ENCODE measurements at places on chromosomes 11 and 22.

- no peak for DNase-seq
These were observed 5.1 kb downstream of the DKK3 start for GRCh38 chr11:12003336-12003735.

DNA sequence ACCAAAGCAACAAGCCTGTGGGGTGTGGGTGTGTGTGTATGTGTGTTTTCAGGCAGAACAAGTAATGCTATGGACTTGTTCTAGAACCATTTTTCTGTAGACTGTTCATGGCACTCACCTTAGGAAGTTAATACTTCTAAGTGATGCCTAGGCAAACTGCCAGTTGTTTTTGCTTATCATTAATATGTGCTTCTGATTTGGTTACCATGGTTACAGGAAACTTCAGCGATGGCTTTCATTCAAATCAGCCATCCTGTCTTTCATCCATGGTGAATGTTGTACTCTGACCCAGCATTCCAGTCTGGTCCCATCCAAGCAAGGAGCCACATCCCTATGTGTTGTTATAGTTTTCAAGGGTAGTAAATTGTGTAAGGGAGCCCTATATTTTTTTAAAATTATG is 49.8 kb upstream of the ARHGAP20 start:
- DNase-seq = no peak

GRCh38 chr11:122229078-122229477 is 113.1 kb upstream of the BLID start:
- DNase-seq = no peak

DNA sequence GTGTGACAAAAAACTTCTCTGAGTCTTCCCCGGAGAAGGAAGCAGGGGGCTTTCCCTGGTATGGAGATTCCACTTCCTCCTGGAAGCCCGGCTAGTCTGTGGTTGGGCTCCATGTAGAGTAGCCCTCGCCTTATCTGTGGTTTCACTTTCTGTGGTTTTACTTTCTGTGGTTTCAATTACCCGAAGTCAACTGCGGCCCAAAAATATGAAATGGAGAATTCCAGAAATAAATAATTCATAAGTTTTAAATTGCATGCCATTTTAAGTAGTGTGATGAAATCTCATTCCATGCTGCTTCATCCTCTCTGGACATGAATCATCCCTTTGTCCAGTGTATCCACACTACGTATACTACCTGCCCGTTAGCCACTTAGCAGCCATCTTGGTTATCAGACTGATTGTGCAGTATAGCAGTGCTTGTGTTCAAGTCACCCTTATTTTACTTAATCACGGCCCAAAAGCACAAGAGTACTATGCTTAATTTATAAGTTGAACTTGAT is 275.0 kb upstream of the SESN3 start:
- DNase-seq = no peak

DNA sequence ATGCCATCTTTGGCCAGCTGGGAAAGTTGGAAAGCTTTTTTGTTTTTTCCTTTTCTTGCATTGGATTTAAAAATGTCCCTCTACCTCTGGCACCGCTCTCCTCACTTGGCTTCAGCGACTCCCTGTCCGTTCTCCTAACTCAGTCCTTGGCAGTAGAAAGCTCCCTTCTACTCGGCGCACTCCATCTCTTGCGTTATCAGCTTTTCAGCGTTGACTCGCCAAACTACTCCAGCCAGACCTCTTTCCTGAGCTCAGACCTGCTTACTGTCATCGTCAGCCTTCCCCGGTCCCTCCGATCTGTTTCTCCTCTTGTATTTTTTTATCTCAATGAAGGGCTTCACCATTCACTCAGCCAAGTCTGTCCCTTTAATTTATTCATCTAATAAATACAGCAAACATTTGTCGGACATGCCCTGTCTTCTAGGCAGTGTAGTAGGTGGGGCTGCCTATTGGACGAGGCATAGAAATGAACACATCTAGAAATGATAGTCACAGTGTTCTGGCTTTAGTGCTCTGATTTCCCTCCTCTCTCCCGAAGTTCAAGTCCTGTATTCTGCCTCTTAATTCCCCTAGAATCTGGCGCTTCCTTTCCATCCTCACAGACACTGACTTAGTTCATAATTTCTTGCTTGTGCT is 839 bp downstream of the CEP164 start:
- peak; percentile 8 for DNase-seq

GRCh38 chr11:12243486-12243885 is 133.1 kb downstream of the MICAL2 start:
- no peak for DNase-seq

DNA sequence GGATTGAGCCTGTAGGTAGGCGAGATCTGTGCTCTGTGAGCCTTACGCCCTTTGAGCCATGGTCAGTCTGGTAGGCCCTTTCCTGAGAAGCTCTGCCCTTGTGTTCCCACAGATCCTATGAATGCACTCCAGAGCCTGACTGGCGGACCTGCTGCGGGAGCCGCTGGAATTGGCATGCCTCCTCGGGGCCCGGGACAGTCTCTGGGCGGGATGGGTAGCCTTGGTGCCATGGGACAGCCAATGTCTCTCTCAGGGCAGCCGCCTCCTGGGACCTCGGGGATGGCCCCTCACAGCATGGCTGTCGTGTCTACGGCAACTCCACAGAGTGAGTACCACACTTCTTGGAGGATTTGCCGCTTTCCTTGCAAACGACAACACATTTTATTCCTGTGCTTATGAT is 47.4 kb downstream of the MED15 start:
- no peak for DNase-seq

GRCh38 chr11:73318501-73319011 is 10.5 kb downstream of the ARHGEF17 start:
- no peak for DNase-seq

DNA sequence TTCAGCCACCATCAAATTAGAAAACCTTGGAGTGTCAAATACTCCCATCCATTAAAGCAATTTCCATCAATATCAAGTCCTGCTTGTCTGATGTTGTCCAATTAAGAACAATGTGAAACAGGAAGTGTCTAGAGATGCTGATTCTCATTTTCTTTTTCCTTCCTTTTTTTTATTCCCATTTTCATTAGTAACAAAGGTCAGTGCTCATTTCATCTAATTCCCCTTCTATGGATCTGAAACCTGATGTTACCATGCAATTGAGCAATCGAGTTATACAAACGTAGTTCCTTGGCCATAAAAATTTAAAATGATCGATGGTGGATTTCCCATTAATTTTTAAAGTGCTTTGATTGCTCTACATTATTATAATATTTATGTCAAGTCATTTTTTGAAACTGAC is 330.6 kb upstream of the ZC3H12C start:
- DNase-seq = no peak

- no peak for DNase-seq
These were observed 14.9 kb upstream of the OR51S1 start for GRCh38 chr11:4863876-4864275.

GRCh38 chr11:35079611-35080010 is 59.4 kb upstream of the CD44 start:
- no peak for DNase-seq

DNA sequence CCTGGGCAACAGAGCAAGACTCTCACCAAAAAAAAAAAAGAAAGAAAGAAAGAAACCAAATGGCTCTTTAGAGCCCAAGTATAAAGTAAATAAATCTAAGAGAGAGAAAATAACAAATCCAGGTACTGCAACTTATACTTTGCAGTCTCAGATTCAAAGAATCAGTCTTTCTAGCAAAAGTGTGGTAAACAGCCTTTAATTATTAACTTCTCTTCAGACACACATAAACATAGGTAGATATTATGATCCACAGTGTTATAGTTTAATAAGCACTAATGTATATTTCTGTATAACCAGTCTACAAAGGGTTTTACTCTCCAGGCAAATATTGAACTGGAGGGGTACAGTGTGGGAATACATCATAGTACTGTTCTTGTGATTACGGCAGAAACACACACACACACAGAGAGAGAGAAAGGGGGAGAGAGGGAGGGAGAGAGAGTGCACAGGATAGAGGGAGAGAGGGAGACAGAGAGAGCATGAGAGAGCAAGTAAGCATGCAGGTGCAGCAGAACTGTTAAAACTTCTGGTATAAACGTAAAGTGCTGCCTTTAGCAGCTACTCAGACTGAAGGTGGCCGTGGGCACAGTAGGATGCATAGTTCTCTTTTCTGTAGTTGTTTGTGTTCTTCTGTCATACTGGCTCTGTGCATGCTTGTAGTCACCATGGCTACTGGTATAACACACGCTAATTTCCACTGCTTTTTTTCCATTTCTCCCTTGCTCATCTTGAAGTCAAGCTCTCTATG is 32.3 kb downstream of the MTMR2 start:
- DNase-seq = no peak

GRCh38 chr11:76579056-76579751 is 91.3 kb downstream of the LRRC32 start:
- DNase-seq = no peak

- peak; percentile 54 for DNase-seq
These were observed 11.7 kb downstream of the TECTA start for GRCh38 chr11:121112498-121113455.

- DNase-seq = no peak
These were observed 483.6 kb downstream of the MN1 start for GRCh38 chr22:27317971-27318428.

GRCh38 chr11:119167933-119168332 is 592 bp upstream of the NLRX1 start:
- no peak for DNase-seq

GRCh38 chr11:115269191-115269950 is 234.8 kb downstream of the CADM1 start:
- no peak for DNase-seq

DNA sequence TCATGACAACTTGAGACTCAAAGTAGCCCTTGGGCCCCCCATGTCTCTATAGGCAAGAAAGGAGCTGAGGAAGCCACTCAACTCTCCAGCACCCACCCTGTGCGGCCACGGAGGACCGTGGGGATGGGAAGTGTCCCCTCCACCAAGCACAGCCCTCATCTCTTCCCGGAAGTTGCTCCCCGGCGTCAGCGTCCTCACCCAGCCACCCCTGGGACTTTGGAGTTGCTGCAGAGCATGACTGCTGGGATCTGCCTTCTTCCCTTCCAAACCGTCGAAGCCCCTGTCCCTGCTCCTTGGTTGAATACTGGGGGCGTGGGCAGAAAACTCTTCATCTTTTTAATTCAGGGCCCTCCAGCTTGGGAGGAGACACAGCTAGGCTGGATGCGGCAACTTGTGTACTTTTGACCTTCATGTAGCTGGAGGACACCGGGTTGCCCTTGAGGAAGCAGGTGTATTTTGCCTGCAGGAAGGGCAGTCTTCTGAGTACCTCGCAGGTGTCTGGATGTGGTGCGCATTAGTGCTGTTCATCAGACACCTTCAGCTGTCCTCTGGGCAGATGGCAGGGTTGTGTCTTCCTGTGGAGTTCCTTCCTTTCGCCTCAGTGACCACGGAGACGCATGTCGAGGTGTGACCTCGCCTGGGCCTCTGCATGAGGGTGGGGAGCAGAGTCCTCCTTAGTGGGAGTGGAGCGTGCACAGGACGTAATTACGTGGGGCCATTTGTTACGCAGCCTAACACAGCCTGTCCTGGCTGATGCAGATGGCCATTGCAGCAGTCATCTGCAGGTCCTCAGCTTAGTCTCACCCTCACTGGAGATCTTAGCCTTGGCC is 12.2 kb upstream of the IFITM3 start:
- DNase-seq = no peak

DNA sequence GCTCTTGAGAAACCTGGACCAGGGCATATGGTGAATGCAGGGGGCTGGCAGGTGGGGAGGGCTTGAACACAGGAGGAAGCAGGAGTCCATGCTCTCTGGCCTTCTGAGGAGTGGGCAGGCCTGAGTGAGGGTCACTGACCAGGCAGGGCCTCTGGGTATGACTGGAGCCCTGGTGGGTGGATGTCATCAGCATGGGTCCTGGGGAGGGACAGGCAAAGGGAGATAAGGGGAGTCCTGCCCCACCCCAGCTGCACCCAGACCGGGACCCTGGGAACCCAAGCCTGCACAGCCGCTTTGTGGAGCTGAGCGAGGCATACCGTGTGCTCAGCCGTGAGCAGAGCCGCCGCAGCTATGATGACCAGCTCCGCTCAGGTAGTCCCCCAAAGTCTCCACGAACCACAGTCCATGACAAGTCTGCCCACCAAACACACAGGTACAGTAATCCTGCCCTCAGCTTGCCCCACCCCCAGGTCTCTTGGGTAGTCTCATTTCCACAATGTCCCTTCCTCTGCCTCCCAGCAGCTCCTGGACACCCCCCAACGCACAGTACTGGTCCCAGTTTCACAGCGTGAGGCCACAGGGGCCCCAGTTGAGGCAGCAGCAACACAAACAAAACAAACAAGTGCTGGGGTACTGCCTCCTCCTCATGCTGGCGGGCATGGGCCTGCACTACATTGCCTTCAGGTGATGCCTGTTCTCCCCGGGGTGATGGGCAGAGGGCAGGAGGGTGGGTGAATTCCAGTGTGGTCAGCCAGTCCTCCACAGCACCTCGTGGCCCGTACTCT is 2.0 kb upstream of the VEGFB start:
- no peak for DNase-seq

- no peak for DNase-seq
These were observed 1316.4 kb downstream of the TBC1D22A start for GRCh38 chr22:48078825-48079224.

- no peak for DNase-seq
These were observed 2023.8 kb downstream of the LRRC4C start for GRCh38 chr11:39435641-39436040.

GRCh38 chr11:78906566-78906965 is 331.9 kb upstream of the NARS2 start:
- no peak for DNase-seq

GRCh38 chr11:66012946-66013761 is 1.3 kb downstream of the CST6 start:
- no peak for DNase-seq

DNA sequence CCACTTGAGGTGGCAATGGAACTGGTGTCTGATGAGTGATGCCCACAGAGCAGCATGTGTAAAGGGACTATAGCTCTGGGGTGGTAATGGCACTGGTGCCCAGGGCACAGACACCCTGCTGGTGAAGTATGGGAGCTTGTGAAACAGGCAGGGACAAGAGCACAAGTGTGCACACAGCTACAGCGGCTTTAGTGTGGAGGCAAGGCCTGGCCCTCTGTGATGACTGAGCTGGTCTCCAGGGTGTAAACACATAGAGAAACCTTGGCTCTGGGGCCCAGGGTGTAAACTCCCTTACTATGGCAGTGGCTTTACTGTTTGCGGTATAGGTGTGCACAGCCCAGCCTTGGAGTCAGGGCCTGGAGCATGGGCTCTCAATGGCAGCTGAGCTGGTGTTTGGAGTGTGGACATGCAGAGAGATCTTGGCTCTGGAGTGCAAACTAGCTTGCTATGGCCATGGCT is 46.3 kb downstream of the BIRC2 start:
- DNase-seq = no peak

GRCh38 chr11:1062075-1062820 is 12.4 kb upstream of the MUC2 start:
- no peak for DNase-seq

- no peak for DNase-seq
These were observed 373.2 kb downstream of the DDX10 start for GRCh38 chr11:109037856-109038780.

DNA sequence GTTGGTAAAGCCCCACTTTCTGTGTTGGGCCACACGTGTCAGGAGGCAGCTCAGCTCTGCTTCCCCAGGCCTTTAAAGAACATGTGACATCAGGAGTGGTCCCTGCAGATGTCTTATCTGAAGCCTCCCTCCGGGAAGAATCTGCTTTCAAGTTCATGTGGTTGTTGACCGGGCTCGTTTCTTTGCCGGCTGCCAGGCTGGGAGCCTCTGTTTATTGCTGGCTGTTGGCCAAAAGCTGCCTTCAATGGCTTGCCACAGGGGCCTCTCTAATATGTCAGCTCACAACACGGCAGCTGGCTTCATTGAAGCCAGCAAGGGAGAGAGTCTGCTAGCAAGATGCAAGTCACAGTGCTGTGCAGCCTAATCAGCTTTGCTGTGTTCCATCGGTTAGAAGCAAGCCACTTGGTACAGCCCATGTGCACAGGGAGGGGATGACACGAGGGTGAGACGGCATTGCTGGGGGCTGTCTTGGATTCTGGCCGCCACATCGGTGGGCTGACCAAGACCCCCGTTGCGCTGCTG is 14.6 kb downstream of the MRGPRF start:
- DNase-seq = no peak
